Stimulated activated CD4-positive, alpha-beta T cell treated with anti-CD3 and anti-CD28 coated beads, Interleukin-2, amount 100 ng/mL, for 24 hours (primary cell): ENCODE measurements at places on chromosomes 2 and 18.
A peak's percentile ranks its signal among the peaks of the same experiment; 100 is the strongest.

DNA sequence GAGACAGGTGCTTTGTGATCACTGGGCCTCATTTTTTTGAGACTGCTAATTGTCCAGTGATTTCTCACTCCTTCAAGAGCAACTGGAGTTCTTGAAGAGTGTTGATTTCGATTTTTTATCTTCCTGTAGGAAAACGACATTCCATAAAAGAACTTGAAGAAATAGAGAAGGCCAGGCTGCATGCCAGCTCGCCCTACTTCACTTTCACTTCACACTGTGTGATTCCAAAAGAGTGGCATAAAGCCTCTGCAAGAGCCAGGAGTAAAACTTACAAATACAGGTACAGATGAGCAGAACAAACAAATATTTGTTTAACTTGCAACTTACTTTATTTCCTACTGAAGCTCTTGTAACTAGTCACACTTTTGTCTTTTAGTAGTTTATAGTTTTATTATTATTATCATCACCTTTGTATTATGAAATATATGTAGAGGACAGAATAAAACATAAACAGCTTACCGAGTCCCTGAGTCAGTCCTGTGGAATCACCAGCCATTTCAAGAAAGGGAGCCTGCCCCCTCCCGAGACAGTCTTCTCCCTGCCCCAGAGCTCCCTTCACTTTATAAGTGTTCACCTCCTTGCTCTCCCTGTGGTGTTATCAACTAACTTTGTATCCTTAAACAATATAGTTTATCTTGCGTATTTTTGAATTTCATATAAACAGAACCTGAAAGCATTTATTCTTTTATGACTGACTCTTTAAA is 8.7 kb downstream of the FAM228A start:
- DNase-seq, result no peak

- DNase-seq, result no peak
Measured at GRCh38 chr18:37320317-37320716, 245.3 kb downstream of the CELF4 start.

- DNase-seq, result no peak
Measured at GRCh38 chr2:195628666-195629065, 28.4 kb upstream of the SLC39A10 start.

- DNase-seq, result no peak
Measured at GRCh38 chr2:26432859-26433258, 31.1 kb downstream of the DRC1 start.

- DNase-seq, result no peak
Measured at GRCh38 chr18:35071819-35072247, 30.6 kb downstream of the MAPRE2 start.

DNA sequence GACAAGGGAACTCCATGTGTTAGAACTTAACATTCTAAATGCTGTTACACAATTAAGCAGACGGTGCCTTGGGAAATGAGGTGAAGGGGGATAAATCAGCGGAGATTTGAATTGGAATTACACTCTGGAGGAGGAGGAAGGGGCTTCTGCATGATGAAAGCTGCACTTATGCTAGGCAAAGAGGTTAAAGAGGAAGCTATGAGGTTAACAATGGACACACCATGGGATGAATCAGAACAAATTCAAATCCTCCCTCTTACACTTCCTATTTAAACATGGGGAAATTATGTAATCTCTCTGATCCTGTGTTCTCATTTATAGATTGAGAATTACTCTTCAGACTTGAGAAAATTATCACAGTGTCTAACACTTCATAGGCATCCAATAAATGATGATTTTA is 121.5 kb upstream of the SIX2 start:
- no peak for DNase-seq

- DNase-seq, result no peak
Measured at GRCh38 chr2:40037303-40037702, 258.2 kb upstream of the THUMPD2 start.

DNA sequence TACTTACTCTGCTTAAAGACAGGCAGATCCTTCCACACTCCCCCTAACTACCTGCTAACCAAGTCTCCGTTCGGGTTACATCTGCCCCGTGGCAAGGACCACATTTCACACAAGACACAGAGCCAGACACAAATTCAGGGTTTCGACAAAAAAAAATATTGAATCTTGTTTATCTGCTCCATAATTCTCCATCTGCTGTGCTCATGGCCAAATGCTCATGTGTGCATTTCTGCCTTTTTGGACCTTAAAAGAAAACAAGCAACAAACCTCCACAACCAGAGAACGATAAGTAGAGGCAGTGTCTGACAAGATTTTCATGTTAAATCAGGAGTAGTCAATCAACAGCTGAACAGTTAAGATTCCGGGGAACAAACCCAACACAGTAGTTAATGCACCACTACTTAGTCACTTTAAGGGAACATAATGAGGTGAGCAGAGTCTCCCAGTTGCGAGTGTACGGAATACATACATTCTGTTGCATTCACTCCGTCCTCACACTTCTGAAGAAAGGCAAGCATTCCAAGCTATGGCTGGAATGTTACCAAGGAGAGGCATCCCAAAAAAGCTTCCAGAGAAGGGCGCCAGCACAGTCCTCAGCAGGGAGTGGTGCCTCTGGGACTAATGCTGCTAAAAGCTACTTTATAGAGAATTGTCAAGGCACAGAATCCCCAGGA is 121.0 kb downstream of the ANKRD44 start:
- no peak for DNase-seq

DNA sequence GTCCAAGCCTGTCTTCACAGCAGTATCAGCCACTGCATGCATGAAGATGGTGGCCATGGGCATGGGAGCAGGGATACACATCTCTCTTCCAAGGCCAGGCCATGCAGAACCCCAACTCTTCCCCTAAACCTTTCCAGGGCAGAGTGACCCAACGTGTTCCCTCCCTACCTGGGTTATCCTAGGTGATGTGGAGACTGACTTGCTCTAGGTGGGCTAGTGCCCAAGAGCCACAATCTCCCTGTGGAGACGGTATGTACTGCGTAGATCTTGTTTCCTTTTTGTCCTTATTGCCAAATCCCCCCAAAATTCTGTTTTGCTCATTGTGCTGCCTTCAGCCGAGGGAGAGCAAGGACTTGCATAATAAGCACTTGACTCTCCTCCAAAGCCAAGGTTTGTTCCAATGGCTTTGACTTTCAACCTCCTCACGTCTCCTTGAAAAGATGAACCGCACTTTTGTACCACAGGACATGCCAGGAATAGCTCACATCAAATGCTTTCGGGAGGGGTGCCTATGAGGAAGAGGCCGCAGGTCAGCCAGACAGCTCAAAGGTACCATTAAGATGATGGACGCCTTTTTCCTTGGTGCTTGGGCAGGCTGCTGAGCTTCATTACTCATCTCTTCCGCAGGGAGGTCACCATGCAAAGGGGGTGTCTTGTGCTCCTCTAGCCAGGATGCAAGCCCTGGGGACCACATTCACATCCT is 76.2 kb upstream of the GLI2 start:
- no peak for DNase-seq

- DNase-seq, result no peak
Measured at GRCh38 chr2:61173116-61173515, 11.1 kb downstream of the C2orf74 start.

DNA sequence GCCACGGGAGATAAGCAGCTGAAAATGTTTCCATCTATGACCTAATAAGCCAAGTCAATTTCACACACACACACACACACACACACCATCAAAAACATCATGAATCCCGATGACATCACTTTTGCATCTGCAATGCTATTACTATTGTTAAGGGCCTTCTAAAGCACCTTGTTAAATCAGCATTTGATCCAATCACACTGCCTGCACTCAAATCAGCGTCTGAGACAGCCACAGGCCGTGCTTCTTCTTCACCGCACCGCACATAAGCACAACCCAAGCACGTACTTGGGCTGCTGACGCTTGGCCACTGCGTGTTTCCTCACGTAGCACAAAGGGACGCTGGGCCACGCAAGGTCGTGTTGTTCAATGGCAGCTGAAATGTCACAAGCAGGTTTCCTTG is 15.8 kb upstream of the MTCL1 start:
- DNase-seq, result no peak

- no peak for DNase-seq
Measured at GRCh38 chr2:157572725-157573124, 55.9 kb downstream of the ACVR1C start.

DNA sequence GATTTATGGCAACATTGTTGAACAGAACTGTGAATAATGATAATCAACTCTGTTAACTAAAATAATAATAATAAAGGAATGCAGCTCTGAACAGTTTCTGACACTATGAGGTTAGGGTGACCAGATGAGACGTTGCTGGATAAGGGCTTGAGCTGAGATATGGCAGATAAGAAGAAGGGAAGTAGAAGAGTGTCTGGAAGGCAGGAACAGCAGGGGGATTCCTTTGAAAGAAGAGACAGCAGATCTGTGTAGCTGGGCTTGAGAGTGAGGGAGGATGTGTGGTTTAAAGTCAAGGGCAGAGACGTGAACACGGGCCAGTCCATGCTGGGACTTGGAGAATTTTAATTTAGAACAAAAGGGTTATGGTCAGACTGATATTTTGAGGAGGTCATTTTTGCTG is 273.1 kb upstream of the SLC14A2 start:
- no peak for DNase-seq

DNA sequence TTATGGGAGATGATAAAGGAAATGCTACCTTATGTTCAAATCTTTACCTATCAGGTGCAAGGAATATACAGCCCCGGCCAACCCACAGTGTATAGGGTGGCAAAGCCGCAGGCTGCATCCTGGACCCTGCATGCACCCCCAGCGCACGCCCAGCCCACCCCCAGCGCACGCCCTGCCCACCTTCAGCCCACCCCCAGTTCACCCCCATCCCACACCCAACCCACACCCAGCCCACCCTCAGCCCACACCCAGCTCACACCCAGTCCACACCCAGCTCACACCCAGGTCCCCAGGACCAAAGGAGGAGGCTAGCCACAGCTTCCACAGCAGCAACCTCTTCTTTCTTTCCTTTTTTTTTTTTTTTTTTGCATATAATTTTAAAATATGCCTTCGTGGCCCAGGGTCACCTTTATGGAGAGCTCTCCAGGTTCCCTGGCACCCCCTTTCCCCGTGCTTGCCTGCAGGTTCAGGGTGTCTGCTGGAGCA is 120.9 kb downstream of the PTGR3 start:
- DNase-seq, result no peak

DNA sequence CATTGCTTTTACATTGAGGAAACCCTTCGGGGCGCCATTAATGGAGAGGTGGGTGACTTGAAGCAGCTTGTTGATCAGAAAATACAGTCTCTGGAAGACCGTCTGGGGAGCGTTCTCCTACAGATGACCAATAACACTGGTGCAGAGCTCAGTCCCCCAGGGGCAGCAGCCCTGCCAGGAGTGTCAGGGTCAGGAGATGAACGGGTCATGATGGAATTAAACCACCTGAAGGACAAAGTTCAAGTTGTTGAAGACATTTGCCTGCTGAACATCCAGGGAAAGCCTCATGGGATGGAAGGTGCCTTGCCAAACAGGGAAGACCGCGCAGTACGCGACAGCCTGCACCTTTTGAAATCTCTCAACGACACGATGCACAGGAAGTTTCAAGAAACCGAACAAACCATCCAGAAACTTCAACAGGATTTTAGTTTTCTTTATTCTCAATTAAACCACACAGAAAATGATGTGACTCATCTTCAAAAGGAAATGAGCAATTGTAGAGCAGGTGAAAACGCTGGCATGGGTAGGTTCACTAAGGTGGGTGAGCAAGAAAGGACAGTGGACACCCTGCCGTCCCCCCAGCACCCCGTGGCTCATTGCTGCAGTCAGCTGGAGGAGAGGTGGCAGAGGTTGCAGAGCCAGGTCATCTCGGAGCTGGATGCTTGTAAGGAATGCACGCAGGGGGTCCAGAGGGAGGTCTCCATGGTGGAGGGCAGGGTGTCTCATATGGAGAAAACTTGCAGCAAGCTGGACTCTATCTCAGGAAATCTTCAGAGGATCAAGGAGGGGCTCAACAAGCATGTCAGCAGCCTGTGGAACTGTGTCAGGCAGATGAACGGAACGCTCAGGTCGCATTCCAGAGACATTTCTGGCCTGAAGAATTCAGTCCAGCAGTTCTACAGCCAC is 45.0 kb downstream of the EMILIN2 start:
- DNase-seq, result no peak

DNA sequence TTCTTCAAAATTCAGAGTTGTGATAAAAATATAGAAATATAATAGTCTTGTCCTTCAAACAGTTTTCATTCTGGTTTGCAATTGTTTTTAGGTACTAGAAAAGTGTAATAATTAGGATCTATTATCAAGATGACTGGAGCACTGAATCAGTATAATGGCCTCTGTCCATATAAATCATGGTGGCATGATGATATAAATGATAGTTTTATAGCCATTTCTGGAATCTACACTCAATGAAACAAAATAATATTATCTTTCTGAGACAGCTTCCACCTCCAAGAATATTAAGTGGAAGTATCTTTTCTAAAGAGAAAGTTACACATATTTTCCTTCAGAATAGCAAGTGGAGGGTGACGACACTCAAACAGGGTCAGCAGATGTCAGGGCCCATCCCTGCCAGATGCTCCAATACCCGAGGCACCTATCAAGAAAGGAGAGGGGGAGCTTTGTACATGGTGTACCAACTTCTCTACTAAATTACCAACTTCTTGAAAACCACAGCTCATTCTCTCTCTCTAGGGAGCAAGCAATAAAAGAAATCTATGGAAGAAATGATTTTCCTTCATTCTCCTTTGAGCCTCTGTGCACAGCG is 882.7 kb upstream of the CHAC2 start:
- DNase-seq, result no peak

- peak; percentile 84 for DNase-seq
Measured at GRCh38 chr2:218896501-218897393, 16.1 kb downstream of the WNT10A start.

DNA sequence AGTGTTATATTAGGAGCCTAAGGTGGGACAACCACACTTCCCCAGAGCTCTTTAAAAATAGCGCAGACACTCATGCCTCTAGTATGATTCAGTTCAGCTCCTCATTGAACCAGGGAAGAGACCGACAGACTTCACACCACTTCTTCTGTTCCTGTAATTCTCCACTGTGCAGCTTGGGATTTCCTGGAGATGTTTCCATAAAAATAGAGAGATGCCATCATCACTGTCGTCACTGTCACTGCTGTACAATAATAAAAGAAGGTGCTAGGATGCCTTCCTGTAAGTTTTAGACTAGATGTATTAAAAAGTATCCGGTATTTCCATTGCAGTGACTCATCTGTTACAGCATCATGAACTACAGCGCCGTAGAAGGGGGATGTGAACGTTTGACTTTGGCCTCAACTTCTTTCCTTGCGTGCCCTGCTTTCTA is 110.9 kb downstream of the FAM210A start:
- DNase-seq, result no peak

DNA sequence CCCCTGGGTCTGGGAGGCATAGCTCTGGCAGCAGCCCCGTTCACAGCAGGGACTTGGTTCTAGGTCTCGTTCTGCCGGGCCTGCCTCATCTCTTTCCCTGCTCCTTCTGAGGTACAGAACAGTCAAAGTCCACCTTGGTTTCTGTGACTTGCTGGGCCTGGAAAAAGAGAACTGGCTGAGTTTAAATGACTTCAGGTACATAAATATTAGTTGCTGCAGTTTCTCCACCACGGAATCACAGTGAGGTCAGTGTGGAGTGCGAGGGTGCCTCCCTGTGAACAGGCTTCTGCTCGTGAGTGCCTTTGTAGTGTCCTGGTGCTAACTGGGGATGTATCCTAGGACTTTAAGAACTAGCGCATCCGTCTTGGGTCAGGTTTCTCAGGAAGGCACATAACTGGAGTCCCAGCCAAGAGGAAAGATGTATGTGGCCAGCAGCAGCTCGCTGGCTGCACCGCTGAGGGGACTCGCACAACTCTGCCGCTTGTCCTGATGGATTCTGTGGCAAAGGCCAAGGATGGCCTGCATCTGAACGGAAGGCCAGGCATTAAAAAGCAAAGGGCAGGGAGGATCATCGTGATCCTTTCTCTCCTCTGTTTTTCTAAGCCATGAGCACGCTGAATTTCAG is 188.6 kb downstream of the SH3RF3 start:
- no peak for DNase-seq

- DNase-seq, result no peak
Measured at GRCh38 chr2:181421464-181421863, 35.7 kb upstream of the ITGA4 start.
